Spleen (tissue), 13 donors: ENCODE measurements at places on chromosomes 2 and 18. TPM values are rescaled to one million over a fixed set of nuclear protein-coding genes. Genes with fewer than 3 reads are reported as not detected.

The RAB17 gene
- 2.2 TPM for total RNA-seq

The C2orf72 gene
- total RNA-seq, result not detected

The BOK gene
- total RNA-seq, result 6.5 TPM

The HS1BP3 gene
- total RNA-seq, result 21.1 TPM

The MFSD2B gene
- 1.0 TPM for total RNA-seq

The HOXD10 gene
- not detected for total RNA-seq

The PASK gene
- 35.6 TPM for total RNA-seq

The GALR1 gene
- total RNA-seq, result not detected

The EVA1A gene
- total RNA-seq, result 16.7 TPM

The RND3 gene
- total RNA-seq, result 64.2 TPM

The HOXD3 gene
- 9.7 TPM for total RNA-seq

- DNase-seq, result no peak
Observed at GRCh38 chr2:136212426-136213378, 94.8 kb upstream of the CXCR4 start.

- no peak for DNase-seq
Observed at GRCh38 chr2:31171142-31171541, 32.9 kb upstream of the GALNT14 start.

DNA sequence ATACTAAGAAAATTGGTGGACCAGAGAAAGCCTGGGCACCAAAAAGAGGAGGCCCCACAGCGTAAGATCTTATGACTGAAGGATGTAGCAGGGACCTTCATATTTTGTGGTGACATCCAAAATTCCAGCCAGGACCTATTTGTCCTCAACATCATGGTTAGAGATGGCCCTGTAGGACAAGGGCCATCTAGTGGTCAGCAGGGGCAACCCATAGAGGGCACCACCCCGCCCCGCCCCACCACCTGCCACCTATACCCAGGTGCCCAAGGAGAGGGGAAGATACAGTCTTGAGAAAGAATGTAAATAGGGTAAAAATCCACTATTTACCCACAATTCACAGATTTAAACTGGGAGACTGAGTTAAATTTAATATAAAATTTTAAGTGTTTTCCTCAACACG lies 59.6 kb upstream of the TMEM163 start:
- no peak for DNase-seq

GRCh38 chr18:48983793-48984437 lies 33.1 kb upstream of the SMAD7 start:
- DNase-seq, result no peak

DNA sequence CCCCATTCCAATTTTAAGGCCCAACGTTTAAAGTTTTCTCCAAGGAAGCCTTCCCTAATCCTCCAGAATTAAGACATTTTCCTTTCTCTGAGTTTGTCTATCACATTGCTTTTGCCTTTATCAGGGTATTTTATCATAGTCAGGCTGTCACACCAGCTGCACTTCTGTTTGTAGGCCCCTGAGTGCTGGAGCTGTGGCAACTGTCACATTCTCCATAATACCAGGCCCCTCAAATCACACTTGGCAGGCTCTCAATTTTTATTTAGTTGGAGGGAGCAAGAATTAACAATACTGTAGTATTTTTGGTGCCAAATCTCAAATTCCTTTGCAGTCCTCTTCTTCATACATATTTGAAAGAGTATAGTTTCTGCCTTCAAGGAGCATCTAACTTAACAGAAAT lies 122.2 kb downstream of the FSHR start:
- DNase-seq, result no peak

GRCh38 chr18:48161191-48161910 lies 230.9 kb upstream of the SMAD2 start:
- peak; percentile 90 for DNase-seq

DNA sequence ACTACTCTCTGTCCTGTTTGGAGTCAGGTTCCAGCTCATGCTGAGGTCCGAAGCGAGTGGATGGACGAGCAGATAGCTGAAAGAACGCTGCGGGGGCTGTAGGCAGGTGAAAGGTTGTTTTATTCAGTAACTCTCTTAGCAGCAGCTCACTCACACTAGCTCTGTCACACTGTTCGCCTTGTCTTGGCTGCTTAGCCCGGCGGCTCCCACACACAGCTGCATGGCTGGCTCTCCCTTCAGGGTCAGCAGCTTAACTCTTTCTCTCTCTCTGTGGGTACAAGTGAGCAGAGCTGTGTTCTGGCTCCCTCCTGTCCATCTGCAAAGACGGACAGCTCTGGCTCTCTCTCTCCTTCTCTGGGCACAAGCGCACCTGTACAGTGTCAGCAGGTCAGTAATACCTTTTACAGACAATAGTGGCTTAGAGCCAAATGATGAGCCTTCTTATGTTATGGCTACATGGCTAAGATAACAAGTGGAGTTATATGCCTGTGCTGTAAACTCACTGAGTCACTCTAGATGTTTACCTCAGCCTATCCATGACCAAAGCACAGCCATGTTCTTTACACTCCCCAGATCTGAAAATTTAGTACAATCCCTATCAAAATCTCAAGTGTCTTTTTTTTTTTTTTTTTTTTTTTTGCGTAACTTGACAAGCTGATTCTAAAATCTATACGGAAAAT lies 149.3 kb downstream of the GALNT1 start:
- no peak for DNase-seq

GRCh38 chr2:179235463-179236108 lies 29.0 kb downstream of the SESTD1 start:
- no peak for DNase-seq

DNA sequence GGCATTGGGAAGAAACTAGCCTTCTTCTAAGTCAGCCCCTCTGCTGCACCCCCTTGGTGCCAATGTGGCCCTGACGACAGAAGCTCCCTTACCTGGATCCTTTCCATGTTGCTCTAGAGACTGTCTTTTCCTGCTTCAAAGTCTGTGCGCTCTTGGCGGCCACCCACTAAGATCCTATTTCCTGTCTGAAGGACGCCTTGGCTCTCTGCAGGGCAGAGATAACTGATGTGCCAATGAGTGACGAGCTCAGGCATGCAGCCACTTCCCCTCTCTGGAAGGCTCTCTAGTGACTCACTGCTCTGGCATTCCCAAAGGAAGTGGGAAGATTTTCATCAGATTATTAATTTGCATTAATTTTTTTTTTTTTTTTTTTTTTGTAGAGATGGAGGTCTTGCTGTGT lies 273.5 kb downstream of the CDH20 start:
- no peak for DNase-seq

DNA sequence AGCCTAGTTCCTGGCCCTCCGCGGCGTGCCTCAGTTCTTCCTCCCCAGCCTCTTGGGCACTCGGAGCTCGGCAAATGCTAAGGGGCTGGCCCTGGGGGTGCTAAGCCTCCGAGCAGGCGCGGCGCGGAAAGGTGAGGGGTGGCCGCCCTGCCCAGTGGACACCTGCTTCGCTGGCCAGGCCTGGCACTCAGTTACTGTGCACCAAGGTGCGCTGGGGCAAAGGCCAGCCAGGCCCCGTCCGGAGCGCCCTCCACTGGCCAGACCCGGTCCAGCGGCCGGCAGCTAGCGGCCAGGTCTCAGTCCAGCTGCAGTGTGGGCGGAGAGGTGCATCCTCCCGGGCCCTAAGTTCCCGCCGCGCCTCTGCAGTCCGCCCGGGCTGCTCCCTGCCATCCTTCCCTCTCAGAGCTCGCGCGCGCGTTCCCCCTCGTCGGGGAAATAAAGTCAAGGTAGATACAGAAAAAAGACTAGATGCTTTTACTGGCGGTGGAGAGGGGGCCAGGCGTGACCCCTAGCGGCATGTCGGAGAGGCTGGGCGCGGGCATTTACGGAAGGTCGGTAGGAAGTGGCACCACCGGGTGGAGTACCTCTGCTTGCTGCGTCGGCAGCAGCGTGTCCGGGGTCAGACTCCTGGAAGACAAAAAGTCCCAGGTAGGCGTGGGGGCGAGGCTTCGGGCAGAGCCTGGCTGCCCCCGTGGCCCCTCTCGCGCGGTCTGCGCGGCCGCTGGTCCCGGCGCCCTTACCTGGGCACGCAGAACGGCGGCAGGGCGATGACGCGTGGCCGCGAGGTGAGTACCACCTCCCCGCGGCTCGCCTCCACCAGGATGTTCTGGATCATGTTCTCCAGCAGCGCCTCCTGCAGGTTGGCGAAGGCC lies 9.4 kb upstream of the CRYBA2 start:
- DNase-seq, result no peak

DNA sequence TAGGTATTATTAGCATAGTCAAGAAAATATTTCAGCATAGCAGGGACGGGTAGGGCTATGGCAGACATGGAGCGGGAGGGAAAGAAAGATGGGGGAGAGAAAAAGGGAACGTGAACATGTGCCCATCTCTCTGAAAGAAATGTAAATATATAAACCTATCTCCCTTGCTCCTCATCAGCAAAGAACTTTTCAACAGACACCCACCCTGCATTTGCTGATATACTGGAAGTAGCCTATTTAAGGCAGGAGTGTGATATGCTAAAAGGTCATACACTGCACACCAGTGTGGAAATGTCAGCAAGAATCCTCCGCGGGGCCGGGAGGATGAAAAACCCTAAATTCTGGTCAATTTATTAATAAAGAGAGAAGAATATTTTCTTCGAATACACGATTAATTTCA lies 1.7 kb downstream of the MBOAT2 start:
- no peak for DNase-seq

DNA sequence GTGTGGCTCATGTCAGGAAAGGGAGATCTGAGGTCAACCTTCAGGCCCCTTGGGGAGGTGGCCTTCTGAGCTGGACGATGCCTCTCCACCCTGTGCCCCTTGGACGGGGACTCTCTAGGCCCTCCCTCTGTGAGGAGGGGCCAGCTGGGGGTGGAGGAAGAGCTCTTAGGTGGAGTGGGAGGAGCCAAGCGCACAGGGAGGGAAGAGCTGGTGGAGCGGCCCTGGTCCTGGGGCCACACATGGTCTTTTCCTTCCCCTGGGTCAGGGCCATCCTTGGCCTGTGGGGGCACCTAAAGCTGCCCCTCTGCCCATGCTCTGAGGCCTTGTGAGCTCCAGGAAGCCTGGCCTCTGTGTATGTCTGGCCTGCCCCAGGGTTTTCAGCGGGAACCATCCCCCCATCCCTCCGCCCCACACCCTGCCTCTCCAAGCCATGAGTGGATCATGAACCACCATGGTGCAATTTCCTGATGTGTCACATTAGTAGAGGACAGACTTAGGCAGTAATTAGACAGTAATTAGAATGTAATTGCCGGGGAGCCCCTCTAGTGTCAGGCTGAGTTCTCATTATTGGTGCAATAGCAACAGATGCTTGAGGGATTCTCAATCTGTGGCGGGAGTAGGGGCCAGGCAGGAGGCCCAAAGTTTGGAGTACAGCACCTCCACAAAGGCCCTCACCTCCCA lies 63.0 kb downstream of the GLI2 start:
- no peak for DNase-seq
